ENCODE measurements at places on chromosomes 1 and 21.

- no peak for DNase-seq
These were observed 12.8 kb downstream of the TIAM1 start for GRCh38 chr21:31331231-31331630.

DNA sequence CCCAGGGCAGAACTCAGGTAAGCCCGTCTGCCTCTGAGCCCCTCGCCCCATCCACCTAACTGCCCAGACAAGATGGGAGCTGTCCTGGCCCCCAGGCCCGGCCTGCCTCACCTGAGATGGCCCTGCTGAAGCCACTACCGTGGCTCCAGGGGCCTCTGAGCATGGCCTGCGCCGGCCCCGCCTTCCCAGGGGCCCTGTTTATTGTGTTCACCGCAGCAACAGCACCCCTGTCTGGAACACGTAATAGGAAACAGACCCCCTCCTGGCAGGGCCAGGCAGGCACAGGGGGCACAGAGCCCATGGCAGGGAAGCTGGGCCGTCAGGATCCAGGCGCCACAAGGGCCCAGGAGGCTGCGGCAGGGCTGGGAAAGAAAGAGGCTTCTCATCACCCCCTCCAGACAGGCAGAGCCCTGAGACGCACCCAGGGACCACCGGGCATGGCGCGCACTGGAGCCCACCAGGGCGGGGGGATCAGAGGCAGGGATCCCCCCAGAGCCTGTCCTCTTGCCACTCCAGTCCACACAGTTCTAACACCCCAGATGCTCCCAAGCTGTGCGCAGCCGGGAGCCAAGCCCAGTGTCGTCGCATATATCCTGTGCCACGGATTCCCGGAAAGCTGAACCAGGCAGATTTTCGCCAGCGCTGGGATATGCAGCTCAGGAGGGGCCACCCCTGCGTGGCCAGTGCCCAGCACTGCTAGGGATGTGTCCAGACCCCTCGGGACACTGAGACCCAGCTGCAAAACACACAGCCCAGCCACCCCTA is 62.6 kb downstream of the ARHGEF16 start:
- no peak for DNase-seq

DNA sequence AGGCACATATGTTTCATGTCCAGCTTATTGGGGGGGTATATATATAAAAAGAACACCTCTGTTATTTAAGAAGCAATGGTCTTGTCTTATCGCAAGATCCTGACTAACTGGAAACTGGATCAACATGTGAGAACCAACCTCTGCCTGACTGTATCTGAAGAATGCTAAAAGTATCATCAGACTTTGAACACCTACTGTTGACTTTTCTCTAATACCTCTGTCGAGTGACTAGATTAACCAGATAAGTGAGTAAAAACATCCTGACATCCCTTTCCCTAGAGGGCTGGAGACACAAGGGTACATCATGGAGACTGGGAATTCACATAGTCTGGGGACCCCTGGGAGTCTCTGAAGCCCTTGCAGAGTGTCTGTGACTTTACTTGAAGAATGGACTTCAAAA is 26.3 kb upstream of the PIGC start:
- no peak for DNase-seq

DNA sequence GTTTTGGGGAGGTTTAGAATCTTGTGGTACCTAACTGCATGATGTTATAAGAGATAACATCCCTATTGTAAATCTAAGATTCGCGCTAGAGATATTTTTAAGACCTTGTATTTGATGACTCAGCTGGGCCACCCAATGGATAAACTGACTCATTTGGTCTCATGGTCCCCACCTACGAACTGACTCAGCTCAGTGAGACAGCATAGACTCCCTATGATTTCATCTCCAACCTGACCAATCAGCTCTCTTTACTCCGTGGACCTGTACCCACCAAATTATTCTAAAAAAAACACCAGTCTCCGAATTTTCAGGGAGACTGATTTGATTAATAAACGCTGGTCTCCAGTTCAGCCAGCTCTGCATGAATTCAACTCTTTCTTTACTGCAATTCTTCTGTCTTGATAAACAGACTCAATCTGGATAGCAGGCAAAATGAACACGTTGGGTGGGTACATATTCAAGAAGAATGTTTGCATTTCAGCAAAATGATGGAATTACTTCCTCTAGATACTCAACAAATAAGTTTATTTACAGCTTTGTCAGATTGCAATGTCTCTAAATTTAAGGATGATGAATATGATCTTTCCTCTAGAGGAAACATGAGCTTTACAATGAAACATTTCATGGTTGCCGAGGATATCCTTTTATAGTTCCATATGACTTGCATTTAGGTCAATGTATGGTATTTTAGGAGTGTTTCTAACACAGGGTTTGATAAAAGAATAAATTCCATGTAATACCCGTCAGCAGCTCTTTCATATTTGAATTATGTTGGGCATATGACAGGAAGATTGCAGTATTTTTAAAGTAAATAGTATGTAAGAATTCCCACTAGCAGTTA is 516.6 kb upstream of the RGS18 start:
- DNase-seq = no peak
